ENCODE measurements at places on chromosomes 16 and 17. TPM values are rescaled to one million over a fixed set of nuclear protein-coding genes. Genes with fewer than 3 reads are reported as not detected.
A peak's percentile ranks its signal among the peaks of the same experiment; 100 is the strongest.

Gene CLDN9
- polyA plus RNA-seq: not detected

GRCh38 chr17:82956726-82957468 is 117.1 kb upstream of the ZNF750 start:
- DNase-seq: no peak

- DNase-seq: no peak
These were observed 63.5 kb downstream of the PARN start for GRCh38 chr16:14566599-14566998.

- no peak for DNase-seq
These were observed 215.9 kb downstream of the CPPED1 start for GRCh38 chr16:12587646-12588277.

DNA sequence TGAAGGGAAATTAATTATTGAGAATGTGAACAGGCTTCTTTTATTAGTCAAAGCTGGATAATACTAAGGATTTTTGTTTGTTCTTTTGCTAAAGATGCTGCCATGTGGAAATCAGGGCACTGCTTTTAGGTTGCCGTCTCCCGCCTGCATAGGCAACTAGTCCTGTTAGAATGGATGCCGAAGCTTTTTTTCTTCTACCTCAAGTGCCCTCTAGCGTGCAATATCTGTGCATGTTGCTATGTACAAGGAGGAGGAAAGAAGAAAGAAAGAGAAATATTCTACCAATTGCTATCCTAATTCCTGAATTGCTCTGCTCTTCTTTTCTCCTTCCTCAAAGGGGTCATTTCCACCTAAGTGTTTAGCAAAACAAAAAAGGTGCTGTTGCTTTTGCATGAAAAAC is 5.2 kb upstream of the CDH8 start:
- DNase-seq: peak; percentile 36

Gene SYNGR3
- 4.6 TPM for polyA plus RNA-seq
